Fibroblast of upper back skin (primary cell): ENCODE measurements at places on chromosomes 12 and 14.

DNA sequence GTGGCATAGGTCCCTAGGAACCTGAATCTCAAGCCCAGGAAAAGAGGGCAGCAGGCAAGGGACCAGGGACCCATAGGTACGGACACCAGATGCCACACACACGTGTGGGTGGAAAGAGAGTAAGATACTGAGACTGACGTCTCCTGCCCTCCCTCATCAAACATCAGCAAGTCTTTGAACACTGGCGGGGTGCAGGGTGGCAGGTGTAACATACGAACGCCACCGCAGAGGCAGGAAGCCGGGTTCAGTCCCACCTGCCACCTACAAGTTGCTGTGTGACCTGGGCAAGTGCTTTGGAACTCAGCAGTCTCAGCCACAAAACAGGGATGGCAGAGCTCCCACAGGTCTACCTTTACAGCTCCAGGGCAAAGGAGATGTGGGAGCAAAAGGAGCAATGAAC lies 11.1 kb downstream of the ACTN1 start:
- DNase-seq, result no peak

DNA sequence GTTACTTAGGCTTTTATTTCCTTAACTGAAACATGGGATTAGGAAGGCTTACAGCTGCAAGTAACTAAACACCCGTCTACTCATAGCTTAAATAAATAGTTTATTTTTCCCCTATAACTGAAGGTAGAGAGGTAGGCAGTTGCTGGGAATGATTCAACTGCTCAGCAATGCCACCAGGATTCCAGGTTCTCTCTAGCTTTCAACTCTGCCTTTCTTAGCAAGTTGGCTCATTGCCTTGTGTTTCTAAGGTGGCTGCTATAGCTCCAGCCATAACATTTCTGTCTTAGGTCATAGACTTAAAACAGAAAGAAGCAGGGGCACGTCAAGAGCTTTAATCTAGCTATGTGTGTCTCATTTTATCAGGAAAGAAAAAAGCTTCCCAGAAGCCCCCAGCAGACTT lies 103.7 kb upstream of the MDM1 start:
- DNase-seq, result peak; percentile 65

GRCh38 chr14:68366656-68367055 lies 426.2 kb downstream of the ZFP36L1 start:
- no peak for DNase-seq

- DNase-seq, result no peak
Observed at GRCh38 chr12:1691123-1692007, 495 bp downstream of the ADIPOR2 start.

GRCh38 chr14:54098536-54098935 lies 141.9 kb upstream of the BMP4 start:
- no peak for DNase-seq

- DNase-seq, result no peak
Observed at GRCh38 chr12:76768576-76768975, 4.7 kb downstream of the ZDHHC17 start.

GRCh38 chr12:103102225-103102744 lies 144.8 kb downstream of the ASCL1 start:
- no peak for DNase-seq

- DNase-seq, result peak; percentile 5
Observed at GRCh38 chr12:118979763-118980406, 1.5 kb upstream of the SRRM4 start.

DNA sequence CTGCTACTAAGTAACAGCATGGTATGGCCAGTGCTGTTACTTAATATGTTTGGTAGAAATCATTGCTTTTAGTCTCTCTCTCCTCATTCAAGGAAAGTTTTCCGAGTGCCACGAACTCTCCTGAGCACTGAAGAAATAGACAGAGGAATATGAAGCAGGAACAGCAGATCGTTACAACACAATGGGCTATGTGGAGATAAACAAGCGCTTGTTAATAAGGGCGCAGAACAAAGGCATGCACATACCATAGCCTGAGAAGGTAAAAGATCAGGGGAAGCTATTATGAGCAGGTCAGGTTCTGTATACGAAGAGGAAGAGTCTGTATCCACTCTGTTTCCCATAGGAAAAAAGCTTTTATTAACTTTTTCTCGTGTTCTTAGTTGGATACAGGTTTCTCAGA lies 156.2 kb upstream of the CPNE8 start:
- DNase-seq, result no peak

DNA sequence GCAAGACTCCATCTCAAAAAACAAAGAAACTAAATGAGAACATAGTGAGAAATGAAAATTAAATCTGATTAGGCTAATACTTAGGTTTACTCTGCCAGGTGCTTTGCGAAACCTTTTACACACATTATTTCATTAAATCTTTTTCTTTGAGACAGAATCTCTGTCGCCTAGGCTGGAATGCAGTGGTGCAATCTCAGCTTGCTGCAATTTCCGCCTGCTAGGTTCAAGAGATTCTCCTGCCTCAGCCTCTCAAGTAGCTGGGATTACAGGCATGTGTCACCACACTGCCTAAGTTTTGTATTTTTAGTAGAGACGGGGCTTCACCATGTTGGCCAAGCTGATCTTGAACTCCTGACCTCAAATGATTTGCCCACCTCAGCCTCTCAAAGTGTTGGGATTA lies 21.9 kb upstream of the EEA1 start:
- DNase-seq, result no peak

DNA sequence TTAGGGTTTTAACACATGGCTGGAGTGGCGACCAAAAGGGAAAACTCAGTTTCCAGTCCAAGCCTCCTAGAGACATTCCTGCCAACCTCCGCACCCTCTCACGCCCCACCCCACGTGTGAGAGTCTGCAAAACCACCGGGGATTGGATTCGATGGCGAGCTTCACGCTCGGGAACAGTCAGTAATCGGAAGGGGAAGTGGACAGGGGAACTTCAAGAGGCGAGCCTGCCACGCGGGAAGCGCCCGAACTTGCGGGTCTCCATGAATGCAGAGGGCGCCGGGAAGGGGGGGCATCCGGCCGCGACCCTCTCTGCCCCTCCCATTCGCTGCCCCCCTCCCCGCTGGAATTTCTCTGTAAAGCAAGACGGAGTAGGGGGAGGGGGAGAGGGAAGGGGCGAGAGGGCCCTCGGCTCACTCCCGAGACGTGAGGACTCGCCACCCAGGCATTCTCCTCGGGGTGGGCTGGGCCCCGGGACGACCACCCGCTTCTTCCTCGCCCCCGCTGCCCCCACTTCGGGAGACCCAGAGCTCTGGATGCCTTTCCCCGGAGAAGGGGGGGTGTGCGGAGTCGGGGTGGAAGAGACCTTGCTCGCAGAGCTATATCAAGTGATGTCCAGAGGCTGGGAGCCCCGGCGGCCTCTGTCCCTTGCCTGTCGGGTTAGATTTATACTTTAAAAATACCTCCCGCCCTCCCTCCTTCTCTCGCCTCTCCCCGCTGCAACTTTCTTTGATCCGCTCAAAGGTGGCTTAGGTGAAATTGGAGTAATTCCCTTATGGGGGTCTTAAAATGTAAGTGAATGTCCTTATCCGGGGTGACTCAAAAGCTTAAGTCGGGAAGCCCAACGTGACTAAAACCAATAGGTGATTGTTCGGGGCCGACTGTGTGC lies 2.5 kb upstream of the CCND2 start:
- no peak for DNase-seq

GRCh38 chr14:22761734-22762133 lies 4.8 kb upstream of the OXA1L start:
- no peak for DNase-seq

DNA sequence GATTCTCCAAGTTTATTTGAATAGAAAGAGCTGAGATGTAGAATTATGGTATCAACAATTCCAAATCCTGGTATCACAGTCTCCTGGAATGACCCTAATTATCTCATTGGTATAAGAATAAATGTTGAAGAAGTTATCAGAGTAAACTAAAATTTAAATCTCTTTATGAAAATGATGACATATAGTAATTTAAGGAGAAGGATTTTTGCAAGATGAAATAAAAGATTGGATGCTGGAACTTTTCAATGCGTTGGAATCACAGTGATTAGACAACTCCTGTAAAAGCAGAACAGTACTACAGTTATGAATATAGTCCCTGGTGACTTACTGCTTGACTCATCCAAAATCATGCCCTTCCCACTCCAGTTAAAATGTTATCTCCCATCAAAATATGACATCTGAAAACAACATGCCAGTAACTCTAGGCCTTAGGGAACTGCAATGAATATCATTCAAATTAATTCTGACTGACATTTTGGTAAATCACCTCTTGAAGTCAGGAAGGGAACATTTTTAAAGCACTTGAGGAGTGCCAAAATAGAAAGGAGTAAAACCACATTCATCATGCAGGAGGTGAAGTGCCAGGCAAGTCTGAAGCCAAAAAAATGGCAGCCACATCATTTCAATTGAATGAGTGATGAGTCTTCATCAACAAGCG lies 197.8 kb upstream of the PRKD1 start:
- peak; percentile 17 for DNase-seq

GRCh38 chr14:23153851-23154796 lies 29.3 kb downstream of the SLC7A8 start:
- peak; percentile 94 for DNase-seq

- DNase-seq, result no peak
Observed at GRCh38 chr12:131698286-131698685, 12.6 kb upstream of the SFSWAP start.

GRCh38 chr12:100164153-100164704 lies 21.6 kb upstream of the BLTP3B start:
- DNase-seq, result no peak

GRCh38 chr12:24770821-24771220 lies 178.1 kb downstream of the BCAT1 start:
- DNase-seq, result no peak

DNA sequence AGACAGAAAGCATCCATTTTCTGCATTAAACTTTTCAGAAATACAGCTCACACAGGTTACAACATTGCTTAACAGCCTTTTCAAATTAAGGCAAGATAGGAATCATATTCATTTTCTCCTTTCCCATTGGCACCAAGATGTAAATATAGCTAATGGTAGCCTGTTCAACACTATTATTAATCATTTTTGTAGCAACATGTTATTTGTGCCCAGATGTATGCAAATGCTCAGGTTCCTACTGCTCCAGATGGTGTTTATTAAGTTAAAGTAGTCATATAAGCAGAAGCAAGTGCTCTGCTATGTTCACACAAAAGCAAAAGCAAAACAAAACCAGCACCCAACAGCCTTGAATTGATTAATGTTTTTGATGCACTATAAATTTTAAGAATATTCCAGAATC lies 1110.6 kb downstream of the SLC6A15 start:
- no peak for DNase-seq

DNA sequence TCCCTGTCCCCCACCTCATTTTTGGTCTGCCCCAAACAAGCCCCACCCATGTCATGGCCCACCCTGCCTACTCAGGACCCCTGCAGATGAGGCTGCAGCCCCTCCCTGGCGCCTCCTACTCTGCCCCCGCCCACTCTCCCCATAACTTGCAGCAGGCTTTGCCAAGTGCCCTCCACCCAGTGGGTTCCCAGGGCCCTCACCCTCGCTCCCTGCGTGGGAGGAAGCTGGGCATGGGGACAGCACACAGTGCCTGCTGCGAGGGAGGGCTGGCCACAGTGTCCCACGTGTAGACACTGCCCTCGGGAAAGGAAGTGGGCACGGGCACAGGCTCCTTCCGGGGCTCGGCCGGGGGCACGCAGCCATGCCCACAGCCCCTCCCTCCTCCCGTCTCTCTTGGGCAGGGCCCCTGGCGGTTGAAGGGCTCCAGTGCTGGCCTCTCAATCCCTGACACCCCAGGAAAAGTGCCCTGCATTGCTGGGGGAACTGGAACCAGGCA lies 9.4 kb downstream of the AKT1 start:
- no peak for DNase-seq

DNA sequence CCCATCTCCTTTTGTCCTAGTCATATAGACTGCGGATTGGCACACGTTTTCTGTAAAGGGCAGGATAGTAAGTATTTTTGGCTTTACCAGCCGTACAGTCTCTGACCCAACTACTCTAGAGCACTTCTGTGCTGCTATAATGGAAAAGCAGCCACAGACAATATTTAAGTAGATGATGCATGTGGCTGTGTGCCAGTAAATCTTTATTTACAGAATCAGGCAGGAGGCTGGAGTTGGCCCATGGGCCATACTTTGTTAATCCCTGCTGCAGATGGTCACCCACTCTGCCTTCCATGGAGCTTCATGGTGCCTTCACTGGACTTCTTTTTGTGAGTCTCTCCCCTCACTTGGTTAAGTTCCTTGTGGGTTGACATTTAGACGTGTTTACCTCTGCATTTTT lies 584.5 kb upstream of the TBX3 start:
- no peak for DNase-seq
